Anterior cingulate cortex (tissue), 58 donors: ENCODE measurements at places on chromosomes 11 and 22.

- DNase-seq: no peak
These were observed 1.1 kb upstream of the TTLL8 start for GRCh38 chr22:50058906-50059880.

- no peak for DNase-seq
These were observed 41.2 kb downstream of the RTL6 start for GRCh38 chr22:44456661-44457412.

DNA sequence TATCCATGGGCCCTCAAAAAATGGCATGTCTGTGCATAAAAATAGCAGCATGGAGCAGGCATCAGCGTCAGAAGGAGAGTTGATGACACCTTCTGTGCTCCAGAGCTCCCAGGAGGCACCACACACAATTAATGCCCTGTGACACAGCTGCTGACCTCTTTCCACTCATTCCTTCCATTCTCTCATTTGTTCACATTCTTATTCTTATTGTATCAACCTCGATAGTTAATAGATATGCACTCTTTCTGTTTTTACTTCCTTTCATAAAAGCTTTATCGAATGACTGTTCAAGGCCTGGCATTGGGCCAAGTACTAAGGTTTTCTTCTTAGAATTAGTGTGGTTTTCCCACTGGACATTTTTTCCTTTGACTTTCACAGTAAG lies 266.0 kb upstream of the MTNR1B start:
- DNase-seq: no peak

GRCh38 chr11:124717421-124717785 lies 22.3 kb upstream of the NRGN start:
- DNase-seq: no peak

DNA sequence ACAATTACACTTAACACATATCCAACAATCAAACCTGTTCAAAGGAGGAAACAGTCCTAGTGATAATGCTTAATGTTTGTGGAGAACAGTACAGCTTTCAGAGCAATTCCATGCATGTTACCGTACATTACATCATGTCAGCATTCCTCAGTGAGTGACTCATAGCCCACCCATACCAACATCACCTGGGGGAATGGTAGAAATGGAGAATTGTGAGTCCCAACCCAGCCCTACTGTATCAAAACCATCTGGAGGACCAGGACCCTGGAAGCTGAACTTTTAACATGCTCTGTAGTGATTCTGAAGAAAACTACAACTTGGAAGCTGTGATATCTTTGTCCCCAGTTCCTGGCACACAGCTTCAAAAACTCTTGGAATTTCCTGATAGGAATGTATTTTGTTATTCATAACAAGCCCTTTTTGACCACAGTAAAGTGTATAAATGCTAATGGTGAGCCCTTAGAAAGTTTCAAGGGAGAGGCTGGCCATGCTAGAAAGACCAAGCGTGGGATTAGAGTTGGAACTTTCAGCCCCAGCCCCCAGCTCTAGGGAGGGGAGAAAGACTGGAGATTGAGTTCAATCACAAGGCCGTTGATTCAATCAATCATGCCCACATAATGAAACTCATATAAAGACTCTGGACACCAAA lies 301.1 kb downstream of the BUD13 start:
- no peak for DNase-seq

DNA sequence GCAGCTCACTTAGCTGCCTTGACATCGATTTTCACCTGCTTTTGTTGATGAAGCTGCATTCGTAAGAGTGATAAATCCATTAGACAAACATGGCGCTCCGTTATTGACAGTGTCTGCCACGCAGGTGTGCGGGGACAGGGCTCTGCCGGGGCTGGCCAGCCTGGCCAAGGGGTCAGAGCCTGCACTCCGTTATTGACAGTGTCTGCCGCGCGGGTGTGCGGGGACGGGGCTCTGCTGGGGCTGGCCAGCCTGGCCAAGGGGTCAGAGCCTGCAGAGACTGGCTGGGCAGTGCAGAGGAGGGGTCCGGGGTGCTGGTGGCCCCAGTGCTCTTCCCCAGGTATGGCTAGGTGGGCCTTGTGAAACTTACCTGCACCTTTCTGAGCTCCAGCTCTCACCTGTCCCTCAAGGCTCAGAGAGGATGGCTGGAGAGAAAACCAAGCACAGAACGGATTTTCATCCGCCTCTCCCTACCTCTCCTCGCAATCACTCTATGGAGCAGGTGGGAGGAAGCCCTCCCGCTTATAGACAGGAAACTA lies 101.6 kb upstream of the B3GAT1 start:
- no peak for DNase-seq

GRCh38 chr11:133078591-133079404 lies 453.5 kb downstream of the OPCML start:
- peak; percentile 40 for DNase-seq

- DNase-seq: no peak
These were observed 14.6 kb downstream of the RPS6KA4 start for GRCh38 chr11:64373598-64373974.

- no peak for DNase-seq
These were observed 37.9 kb downstream of the TMPRSS5 start for GRCh38 chr11:113668255-113668654.

GRCh38 chr11:40162901-40163883 lies 1296.3 kb downstream of the LRRC4C start:
- DNase-seq: no peak

DNA sequence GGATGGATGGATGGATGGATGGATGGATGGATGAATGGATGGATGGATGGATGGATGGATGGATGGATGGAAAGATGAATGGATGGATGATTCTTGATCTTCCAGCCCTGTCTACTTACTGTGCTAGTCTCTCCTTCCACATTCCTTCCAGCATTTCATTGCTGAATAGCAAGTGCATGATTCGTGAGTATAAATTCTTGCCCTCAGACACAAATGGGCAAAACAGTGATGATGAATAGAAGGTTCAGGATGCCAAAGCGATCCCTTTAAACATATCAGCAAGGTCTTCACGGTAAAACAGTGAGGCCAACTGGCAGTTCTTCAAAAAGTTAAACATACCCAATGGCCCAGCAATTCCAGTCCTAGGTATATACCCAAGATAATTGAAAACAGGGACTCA lies 400.2 kb downstream of the MN1 start:
- DNase-seq: no peak

DNA sequence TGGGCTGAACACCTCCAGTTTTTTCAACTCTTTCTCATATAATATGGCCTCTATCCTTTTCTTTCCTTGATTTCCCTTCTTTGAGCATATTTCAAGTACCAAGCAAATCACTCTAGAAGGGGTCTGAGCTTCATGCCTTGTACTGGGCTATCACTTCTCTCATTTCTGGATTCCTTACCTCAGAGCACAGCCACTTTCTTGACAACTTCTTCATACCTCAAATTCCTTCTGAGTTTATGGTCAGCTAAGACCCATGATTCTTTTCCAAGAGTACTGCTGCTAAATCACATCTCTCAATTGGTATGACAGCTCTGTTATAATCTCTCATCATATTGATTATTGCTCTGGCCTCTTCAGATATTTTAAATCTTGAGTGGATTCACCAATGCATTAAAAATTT lies 224.8 kb upstream of the ZBED5 start:
- no peak for DNase-seq

GRCh38 chr11:96894587-96894986 lies 504.8 kb downstream of the JRKL start:
- DNase-seq: no peak

DNA sequence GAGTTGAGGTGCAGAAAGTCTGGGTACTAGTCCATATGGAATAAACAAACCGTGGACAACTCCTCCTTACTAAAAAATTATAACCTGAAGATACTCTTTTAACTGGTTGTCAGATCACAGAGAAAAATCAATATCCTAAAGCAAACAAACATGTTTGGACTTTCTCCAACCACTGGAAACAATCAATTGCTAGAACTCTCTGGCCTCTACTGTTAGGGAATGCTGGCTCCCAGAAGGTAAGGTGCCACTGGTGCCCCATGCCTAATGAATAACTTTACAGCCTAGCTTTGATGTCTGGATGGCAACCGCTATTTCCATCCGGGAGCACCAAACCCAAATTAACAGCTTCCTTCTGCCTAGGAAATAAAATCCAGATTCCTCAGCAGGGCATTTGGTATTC lies 74.5 kb downstream of the AMBRA1 start:
- no peak for DNase-seq

- no peak for DNase-seq
These were observed 37.1 kb upstream of the HORMAD2 start for GRCh38 chr22:30043161-30043560.

DNA sequence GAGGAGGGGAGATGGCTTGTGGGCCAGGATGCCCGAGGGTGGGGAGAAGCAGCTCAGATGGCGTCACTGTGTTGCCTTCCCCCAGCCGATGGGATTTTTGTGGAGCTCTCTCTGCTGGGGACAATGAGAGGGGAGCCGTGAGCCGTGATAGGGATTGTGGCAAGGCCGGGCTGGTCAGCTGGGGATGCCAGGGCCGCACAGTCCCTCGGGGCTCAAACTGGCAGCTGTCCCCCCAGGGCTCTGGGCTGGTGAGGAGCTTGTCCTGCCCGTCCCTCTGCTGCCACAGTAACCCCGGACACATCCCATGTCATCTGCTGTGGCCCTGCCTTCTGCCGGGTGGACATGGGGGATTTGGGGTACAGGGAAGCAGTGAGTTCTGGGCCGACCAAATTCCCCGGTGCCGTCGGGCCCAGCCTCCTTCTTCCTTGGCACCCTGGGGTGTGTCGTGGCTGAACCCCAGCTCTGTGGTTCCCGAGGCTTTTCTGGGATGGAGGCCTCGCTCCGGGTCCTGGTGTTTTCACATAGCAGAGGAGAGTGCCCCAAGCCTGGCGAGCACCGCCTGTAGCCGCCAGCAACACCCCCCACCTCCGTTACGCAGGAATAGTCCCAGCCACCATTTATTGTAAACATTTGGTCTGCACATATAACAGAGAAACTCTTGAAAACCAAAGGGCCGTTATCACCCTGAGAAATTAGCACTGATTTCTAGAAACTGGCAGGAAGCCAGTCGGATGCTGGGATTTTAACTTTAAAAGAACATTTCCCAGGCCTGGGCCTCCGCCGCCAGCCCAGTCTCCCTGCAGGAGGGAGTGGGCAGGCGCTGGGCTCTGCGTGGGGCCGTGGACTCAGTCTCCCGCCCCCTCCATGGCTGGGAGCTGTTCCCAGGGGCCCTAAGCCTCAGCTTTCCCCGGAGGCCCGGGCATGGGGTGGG lies 9.9 kb downstream of the BRSK2 start:
- no peak for DNase-seq

DNA sequence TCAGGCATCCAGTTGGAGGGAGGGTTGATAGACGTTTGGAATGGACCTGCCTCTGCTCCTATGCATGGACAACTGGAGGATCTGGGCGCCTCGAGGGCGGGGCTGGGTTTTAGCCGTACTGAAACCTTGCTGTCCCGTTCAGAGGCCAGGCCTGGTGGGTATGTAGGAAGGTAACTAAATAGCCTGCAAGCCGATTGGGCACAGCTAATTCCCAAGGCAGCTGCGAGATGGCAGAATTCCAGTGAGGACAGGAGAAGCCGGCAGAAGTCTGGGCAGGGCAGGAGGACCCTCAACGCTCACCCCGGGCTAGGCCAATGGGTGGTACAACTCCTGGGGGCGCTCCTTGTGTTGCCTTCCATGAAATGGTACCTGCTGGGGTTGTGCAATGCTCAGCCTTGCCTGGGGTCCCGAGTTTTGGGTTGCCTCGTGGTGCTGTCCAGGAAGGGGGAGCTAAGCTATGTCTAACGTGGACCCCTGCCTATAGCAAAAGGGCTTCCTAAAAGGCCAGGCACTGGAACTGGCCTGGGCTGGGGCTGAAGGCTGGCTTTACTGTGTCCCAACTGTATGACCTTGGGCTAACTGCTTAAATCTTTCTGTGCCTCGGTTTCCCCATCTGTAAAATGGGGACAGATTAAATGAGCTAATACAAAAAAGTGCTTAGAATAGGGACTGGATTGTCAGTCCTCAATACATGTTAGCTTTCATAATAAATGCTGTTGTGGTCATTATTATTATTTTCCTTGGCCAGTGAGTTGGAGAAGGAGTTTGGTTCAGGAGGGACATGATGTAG lies 30.1 kb upstream of the CD82 start:
- DNase-seq: no peak

- no peak for DNase-seq
These were observed 477 bp downstream of the DPAGT1 start for GRCh38 chr11:119100994-119101758.
